ENCODE measurements at places on chromosomes 2 and 18.

DNA sequence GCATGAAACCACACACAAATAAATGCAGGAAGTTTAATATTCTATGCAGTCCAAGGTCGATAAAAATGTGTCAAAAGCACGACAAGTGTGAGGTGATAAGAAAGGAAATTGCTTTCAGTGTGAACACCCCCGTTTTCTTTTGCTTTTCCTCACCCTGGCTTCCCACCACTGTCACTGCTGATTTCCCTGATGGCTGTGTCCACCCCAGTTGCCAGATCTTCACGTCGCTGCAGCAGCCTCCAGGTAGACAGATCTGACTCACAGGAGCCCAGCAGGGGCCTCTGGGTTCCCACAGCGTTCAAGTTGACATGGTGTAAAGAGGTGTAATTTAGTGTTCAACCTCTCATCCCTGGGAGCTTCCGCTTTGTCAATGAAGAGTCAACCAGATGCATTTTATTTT lies 128.0 kb upstream of the TACR1 start:
- no peak for DNase-seq

DNA sequence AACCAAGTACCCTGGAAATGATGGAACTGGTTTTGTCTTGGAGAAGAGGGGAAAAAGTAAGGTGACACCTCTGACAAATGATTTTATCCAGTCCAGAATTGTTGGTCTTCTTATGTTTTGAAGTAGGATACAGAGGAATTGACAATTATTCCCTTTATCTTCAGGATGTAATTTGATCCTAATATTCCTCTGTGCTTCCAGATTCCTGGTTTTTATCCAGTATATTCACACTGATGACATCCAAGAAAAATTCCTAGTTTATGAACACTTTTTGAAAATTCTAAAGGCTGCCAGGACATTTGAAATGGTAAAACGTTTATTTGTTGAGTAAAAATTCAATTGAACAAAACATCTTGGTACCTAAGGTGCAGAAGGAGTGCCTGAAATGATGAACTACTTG lies 22.2 kb upstream of the ETAA1 start:
- DNase-seq: no peak

- no peak for DNase-seq
These were observed 97.9 kb upstream of the GYPC start for GRCh38 chr2:126558029-126558428.

GRCh38 chr2:62661263-62661635 lies 44.3 kb upstream of the EHBP1 start:
- DNase-seq: no peak

DNA sequence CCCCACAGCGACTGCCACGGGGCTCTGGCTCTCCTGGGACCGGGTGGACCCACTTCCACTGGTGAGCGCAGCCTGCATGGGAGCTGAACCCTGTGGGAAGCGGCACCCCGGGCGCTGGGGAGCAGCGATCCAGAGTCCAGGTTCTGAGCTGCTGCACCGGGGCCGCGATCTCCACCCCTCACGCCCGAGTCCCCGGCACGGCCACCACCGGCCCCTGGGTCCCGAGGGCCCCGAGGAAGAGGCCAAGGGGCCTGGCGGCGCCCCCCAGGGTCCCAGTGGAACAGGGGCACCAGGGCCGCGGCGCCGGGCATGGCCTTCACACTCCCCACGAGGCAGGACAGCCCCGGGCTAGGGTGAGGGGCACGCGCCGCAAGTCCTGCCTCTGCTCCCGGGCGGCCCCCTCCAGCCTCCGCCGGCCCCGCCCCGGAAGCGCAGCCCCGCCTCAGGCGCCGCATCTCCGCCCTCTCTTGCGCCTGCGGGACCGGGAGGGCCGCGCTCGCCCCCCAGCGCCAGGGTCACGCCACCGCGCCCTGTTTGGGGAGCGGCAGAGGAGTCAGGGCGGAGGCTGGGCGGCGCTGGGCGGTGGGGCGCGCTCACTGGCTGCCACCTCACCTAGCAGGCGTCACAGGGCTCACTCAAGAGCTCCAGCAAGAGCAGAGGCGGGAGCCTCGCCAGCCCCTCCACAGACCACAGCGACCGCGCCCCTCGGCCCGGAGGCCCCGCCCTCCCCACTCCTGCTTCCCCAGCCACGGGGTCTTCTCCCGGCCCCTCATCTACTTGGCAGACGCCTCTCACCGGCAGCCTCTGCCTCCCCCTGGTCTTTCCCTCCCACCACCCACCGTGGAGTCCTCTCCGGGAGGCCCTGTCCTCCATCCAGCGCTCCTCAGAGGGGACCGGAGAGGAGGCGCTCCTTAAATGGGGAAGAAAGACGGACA lies 26.8 kb downstream of the THAP4 start:
- DNase-seq: peak; percentile 96

DNA sequence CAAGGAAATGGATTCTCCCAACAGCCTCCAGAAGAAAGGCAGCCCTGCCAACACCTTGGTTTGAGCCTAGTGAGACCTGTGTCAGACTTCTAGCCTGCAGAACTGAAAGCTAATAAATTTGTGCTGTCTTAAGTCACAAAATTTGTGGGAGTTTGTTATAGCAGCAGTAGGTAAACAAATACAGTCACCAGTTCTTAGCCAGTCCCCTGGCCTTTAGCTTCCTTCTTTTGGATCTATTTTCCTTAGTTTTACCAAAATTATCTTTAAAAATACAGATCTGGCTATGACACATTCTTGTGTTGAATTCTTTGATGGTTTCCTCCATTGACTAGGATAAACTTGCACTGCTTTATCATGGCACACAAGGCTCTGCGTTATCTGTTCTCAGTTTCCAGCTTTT lies 697.9 kb upstream of the FANCL start:
- no peak for DNase-seq

All from activated effector memory CD4-positive, alpha-beta T cell treated with anti-CD3 and anti-CD28 coated beads, Interleukin-2, amount 50 U/mL, for 16 hours (primary cell).